ENCODE measurements at places on chromosomes 4 and X.

GRCh38 chr4:59920416-59920815 lies 1279.7 kb upstream of the ADGRL3 start:
- DNase-seq: no peak

- DNase-seq: no peak
Observed at GRCh38 chr4:90840828-90841227, 713.6 kb downstream of the CCSER1 start.

GRCh38 chrX:110251526-110251925 lies 66.4 kb downstream of the AMMECR1 start:
- DNase-seq: no peak

- DNase-seq: no peak
Observed at GRCh38 chr4:101967697-101968346, 177.3 kb downstream of the BANK1 start.

- DNase-seq: no peak
Observed at GRCh38 chr4:2846172-2846571, 2.5 kb downstream of the ADD1 start.

GRCh38 chr4:212438-213188 lies 88.3 kb downstream of the ZNF718 start:
- peak; percentile 4 for DNase-seq

DNA sequence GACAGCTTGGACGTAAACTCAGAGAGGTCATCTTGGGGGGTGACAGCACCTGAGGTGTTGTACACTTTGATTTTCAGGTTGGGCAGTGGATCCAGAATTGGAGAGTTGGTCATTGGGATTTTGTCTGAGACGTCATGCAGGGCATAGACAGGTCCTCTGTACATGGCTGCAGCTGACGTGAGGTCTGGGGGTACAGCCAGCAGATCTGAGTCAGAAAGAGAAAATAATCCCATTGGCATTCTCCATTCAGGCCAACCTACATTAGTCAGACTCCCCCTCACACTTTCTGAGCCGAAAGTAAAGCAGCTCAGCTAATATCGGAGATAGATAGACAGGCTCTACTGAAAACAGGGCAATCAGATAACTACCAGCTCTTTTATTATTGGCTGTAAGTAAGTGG lies 329.7 kb downstream of the UNC5C start:
- DNase-seq: no peak

- DNase-seq: no peak
Observed at GRCh38 chr4:110823251-110823650, 200.4 kb upstream of the PITX2 start.
